ENCODE measurements at places on chromosomes 3 and 15. TPM values are rescaled to one million over a fixed set of nuclear protein-coding genes. Genes with fewer than 3 reads are reported as not detected.
A peak's percentile ranks its signal among the peaks of the same experiment; 100 is the strongest.

GRCh38 chr3:88936831-88937230 lies 170.6 kb upstream of the EPHA3 start:
- H3K36me3 ChIP-seq, result no peaks in the 10 kb centered on the region
- no peaks in the 10 kb centered on the region for H3K4me1 ChIP-seq
- no peak overlapping the region for H3K4me3 ChIP-seq
- DNase-seq, result no peak
- no peaks in the 10 kb centered on the region for H3K27me3 ChIP-seq

DNA sequence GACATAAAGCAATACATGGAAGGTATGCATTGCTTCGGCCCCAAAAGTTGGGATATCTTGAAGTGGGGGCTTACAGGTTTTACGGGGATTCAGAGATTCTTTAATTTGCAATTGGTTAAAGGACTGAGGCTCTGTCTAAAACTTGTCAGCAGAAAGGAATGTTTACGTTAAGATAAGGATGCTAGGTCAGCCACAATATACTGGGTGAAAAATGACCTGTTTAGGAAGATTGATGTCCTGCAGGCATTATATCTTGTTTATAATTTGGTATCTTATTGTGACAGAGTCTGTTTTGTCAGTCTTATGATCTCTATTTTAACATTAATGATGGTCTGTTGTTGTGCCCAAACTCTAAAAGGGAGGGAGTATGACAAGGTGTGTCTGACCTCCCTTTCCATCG lies 15.3 kb upstream of the CCNDBP1 start:
- no peak overlapping the region for H3K4me3 ChIP-seq
- no peak overlapping the region for H3K27ac ChIP-seq
- H3K27me3 ChIP-seq, result no peaks in the 10 kb centered on the region
- DNase-seq, result no peak

The IQCF5 gene
- total RNA-seq, result not detected

The GASK1A gene
- total RNA-seq, result 7.3 TPM

The CCR8 gene
- total RNA-seq, result 0.19 TPM

DNA sequence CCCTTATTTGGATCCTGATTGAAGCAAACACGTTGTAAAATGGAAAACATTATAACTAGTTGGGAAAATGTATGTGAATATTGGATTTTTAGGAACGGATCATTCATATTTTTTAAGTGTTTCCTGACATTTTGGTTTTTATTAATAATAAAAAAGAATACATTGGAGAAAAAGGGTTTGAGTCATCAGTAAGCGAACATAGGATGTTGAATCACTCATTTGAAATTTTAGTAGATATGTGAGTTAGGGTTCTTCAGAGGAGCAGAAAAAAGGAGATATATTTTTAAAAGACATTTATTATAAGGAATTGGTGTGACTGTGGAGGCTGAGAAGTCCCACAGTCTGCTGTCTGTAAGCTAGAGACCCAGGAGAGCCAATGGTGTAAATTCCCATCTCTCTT lies 258.5 kb downstream of the PTPRG start:
- no peak overlapping the region for H3K4me3 ChIP-seq
- H3K36me3 ChIP-seq, result no peaks in the 10 kb centered on the region

- no peak overlapping the region for H3K27ac ChIP-seq
- no peaks in the 10 kb centered on the region for H3K4me1 ChIP-seq
Measured at GRCh38 chr3:130831719-130832400, 62.0 kb upstream of the ATP2C1 start.

- H3K4me1 ChIP-seq, result no peaks in the 10 kb centered on the region
- no peaks in the 10 kb centered on the region for H3K36me3 ChIP-seq
- no peak for DNase-seq
- H3K4me3 ChIP-seq, result no peak overlapping the region
- H3K27me3 ChIP-seq, result no peaks in the 10 kb centered on the region
Measured at GRCh38 chr3:36192901-36193300, 187.4 kb upstream of the STAC start.

DNA sequence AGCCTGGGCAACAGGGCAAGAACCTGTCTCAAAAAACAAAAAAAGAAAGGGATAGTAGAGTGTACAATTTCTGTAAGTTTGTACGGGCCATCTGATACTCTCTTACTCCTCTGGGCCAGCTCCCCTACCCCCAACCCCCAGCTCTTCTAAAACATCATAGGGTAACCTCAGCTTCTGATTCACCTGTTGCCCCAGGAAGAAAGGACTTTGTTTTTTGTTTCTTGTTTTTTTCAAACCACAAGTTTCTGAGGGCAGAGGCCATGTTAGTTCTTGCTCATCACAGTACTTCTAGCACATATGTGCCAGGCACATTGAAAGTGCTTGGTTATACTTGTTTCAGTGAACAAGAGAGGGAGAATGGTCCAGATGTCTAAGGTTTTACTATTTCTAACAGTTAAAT lies 20.2 kb downstream of the ATOSA start:
- peaks cover 5% of the 10 kb centered on the region for H3K36me3 ChIP-seq
- H3K27ac ChIP-seq, result no peak overlapping the region
- DNase-seq, result no peak
- H3K27me3 ChIP-seq, result no peaks in the 10 kb centered on the region
- no peaks in the 10 kb centered on the region for H3K4me1 ChIP-seq

- no peaks in the 10 kb centered on the region for H3K36me3 ChIP-seq
- no peak overlapping the region for H3K27ac ChIP-seq
- no peaks in the 10 kb centered on the region for H3K4me1 ChIP-seq
- H3K4me3 ChIP-seq, result no peak overlapping the region
Measured at GRCh38 chr15:51709031-51709430, 27.7 kb downstream of the SCG3 start.

The ARID3B gene
- total RNA-seq, result 6.2 TPM

DNA sequence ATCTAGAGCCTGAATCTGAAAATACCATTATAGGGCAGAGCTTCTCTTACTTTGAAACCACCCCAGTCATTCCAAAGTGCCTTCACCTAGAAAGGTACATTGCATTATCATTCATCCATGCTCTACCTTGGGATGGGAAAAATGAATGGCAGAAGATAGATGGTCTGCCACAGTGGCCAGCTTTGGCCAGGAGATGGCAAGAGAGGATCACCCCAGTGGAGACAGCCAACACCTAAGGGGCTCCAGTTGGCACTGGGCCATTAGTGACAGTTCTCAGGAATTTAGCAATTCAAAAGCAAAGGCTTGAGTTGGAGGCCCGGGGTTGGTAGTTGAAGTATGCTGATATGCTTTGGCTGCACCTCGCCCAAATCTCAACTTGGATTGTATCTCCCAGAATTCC lies 253.6 kb upstream of the MRPL3 start:
- no peak overlapping the region for H3K27ac ChIP-seq
- H3K4me1 ChIP-seq, result no peaks in the 10 kb centered on the region
- no peaks in the 10 kb centered on the region for H3K36me3 ChIP-seq
- H3K27me3 ChIP-seq, result no peaks in the 10 kb centered on the region
- no peak for DNase-seq
- H3K4me3 ChIP-seq, result no peak overlapping the region

The KCNH8 gene
- total RNA-seq, result 1.0 TPM

The CHRNA3 gene
- total RNA-seq, result not detected

DNA sequence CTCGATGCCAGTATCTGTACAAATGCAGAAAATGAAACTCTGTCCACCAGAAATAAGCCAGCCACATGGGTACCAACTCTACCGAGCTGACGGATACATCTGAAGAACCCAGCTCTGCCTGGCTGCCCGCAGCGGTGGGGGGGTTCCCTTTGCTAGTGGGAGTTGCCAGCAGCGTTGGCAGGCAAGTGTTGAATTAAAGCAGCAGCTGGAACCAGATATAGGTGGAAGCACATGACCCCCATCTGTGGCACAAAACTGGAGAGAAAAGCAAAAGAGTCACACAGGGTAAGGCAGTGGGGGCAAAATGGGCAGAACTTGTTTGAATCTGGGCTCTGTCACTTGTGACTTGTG lies 17.9 kb downstream of the CRYGS start:
- no peaks in the 10 kb centered on the region for H3K27me3 ChIP-seq
- no peak overlapping the region for H3K4me3 ChIP-seq
- peak; percentile 79 for DNase-seq
- no peaks in the 10 kb centered on the region for H3K4me1 ChIP-seq

- no peak overlapping the region for H3K4me3 ChIP-seq
- peak overlapping the region; percentile 26 for H3K27ac ChIP-seq
- peak; percentile 72 for DNase-seq
- H3K27me3 ChIP-seq, result no peaks in the 10 kb centered on the region
- no peaks in the 10 kb centered on the region for H3K36me3 ChIP-seq
Measured at GRCh38 chr3:72273615-72274014, 488.7 kb upstream of the PROK2 start.

DNA sequence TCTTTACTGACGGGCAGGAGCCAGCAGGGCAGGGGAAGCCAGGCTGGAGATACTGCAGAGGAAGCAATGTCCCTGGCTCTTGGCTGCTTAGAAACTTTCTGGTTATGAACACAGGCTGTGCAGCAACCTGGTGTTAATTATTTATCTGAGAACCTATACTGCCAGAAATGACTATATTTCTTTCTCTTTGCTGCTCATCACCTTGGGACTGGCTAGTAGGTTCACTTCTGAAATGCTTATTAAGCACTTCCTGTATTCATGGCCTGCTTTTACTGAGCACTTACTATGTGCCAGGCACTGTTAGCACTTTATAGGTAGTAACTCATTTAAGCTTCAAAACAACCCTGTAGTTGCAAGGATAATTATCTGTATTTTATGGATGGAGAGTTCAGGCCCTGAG lies 57.6 kb downstream of the RAB11A start:
- no peak overlapping the region for H3K27ac ChIP-seq
- no peaks in the 10 kb centered on the region for H3K36me3 ChIP-seq
- H3K4me3 ChIP-seq, result no peak overlapping the region
